ENCODE measurements at places on chromosomes 1 and 21. TPM values are rescaled to one million over a fixed set of nuclear protein-coding genes. Genes with fewer than 3 reads are reported as not detected.

CA6 gene
- polyA plus RNA-seq: 0.06 TPM

GRCh38 chr1:244050835-244051444 lies at the start of gene ZBTB18:
Gene ZBTB18 (plus strand): TSS chr1:244051283. CDS start chr1:244051432, 149 bp downstream.
- no peak for DNase-seq

DNA sequence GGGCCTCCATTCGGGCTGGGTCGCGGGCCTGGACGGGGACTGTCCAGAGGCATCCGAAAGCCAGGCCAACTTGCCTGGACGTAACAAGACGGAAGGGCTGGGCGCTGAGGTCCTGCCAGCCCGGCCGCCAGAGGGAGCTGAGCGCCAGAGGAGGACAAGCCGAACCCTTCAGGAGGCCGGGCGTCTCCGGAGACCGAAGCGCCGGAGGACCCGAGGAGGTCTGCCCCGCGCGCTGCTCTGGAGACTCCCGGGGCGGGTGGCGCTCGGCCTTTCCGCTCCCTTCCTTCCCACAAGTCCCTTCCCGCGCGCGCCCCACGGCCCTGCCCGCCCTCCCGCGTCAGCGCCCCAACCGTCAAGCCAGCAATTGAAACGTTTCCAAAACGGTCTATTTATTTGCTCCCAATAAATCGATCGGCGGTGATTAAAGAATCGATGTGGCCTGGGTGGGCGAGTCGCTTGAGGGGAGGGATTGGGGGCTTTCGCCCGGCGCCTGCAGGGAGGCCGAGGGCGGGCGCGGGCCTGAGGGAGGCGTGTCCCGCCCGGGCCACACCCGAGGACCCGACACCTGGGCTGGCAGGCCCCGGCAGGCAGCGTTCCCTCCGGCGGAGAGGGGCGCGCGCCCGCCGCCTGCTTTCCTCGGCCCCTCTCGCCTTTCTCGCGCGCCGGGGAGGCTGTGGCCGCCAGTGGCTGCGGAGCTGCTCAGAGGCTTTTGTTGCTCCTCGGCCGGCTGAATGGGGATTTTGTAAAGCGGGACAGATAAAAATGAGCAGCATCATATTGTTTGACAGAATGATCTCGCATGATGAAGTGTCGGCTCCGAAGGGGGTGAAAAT lies 5.2 kb upstream of the FOXD3 start:
- DNase-seq: no peak

DNA sequence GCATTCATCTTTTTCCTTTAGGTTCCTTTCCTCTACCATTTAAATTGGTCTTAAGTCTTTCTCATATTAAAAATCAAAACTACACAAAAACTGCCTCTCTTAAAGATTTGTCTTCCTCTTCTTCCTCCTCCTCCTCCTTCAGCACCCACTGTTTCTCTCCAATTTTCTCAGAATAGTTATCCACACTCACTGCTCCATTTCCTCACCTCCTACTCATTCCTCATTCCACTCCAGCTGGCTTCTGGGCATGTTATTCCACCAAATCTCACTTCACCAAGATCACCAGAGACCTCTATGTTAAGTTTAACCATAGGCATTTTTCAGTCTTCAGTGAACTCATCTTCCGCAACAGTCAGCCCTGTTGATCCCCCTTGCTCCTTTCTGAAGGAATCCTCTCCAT lies 173.7 kb downstream of the SLC35F3 start:
- no peak for DNase-seq

DNA sequence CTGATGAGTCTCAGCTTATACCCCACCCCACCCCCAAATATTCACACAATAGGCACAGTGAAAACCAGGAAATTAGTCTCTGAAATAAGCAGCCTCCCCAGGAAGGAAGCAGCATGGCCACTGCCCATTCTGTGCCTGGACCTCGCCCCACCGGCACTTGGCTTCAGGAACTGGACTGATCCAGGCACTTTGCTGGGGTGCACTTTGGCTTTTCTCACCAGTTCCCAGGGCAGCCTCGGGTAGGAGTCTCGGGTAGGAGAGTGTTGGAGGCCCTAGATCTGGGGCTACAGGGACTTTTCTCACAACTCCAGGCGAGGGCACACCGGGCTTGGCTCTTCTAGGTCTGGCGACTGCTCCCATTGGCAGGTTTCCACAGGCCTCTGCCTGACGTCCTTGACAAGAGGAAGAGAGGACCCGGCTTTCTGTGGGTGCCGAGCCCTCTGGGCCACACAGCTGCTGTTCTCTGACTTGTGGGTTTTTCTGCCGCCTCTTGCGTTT lies 18.7 kb downstream of the ADARB1 start:
- no peak for DNase-seq

All from left renal cortex interstitium (tissue), 4 donors.